ENCODE measurements at places on chromosomes 2 and 18.

GRCh38 chr18:74546751-74547530 is 12.6 kb downstream of the CNDP1 start:
- DNase-seq: no peak

- DNase-seq: no peak
Observed at GRCh38 chr18:24499814-24500213, 39.4 kb downstream of the HRH4 start.

DNA sequence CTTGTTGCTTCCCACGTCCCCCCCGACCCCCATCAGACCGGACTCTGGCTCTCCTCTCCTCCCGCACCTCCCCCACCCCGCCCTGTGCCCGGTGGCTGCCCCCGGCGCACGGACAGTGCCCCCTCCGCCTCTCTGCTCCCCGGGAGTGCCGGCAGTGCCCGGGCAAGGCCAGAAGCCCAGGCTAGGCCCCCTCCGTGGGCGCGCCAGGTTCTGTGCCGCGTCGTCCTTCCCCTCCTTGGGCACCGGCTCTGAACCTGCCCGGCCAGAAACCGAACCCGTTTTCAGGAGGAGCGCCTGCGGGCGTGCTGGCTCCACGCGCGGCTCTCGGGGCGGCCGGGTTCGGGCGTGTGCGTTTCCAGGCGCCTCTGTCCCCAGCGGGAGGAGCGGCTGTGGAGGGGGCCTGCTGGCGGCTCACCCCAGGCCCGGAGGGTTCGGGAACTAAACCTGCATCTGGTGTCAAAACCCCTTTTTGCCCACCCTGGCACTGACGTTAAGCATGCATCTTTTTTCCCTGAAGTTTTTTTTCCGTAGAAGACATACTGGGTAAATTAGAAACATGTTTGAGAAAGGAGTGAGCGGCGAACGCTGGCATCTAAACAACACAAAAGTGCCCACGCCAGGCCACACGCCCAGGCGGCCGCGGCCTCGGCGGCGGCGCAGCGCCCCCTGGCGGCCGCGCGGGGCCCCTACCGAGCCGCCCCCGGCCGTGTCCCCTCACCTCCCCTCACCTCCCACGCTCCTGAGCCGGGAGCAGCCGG is 123.9 kb upstream of the SLC1A4 start:
- DNase-seq: no peak

GRCh38 chr2:221075203-221075602 is 496.9 kb downstream of the EPHA4 start:
- no peak for DNase-seq

GRCh38 chr2:185806783-185807182 is 68.2 kb downstream of the FSIP2 start:
- DNase-seq: no peak
